ENCODE measurements at places on chromosomes 2 and 18.

DNA sequence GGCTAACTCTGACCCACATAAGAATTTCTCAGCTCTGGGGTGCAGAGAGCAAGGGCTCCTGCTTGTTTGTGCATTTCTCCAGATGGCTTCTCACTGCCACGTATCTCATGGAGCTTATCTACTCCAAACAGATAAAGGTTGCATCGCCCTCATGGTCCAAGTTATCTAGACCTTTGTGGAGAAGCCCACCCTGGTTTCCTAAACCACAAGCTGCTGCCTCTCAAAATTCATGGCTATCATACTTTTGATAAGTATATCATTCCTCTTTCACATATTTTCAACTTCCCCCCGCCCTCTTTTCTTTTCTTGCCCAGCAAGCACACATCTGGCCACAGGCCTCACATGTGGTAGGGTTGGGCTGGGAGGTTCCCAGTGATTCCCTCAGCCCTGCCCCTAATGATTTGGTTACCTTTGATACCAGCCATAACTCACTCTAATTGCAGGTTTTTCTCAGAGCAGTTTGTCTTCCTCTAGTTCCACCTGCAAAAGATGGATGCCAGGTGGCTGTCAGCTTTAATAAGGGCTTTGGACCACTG, 146.0 kb downstream of the RHBDD1 start:
- DNase-seq = no peak

DNA sequence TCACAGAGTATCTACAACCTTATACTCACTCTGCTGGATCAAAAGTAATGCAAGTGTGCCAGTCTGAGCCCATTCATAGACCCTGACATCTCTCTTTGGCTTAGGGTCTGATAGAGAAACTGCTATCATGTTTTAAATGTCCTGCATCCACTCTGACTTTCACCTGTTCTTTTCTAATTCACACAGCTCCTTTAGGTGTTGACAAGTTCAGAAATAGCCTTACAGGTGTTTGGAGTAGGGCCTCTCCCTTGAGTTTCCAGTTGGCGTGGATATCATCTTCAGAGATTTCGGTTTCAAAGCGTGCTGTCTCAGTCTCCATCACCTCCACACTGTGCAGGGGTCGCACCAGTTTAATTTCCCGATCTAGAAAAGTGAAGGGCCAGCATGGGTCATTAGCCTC, 150.3 kb downstream of the PLEKHA3 start:
- no peak for DNase-seq

GRCh38 chr18:76977108-76977621, 154.8 kb downstream of the ZNF236 start:
- DNase-seq = no peak

DNA sequence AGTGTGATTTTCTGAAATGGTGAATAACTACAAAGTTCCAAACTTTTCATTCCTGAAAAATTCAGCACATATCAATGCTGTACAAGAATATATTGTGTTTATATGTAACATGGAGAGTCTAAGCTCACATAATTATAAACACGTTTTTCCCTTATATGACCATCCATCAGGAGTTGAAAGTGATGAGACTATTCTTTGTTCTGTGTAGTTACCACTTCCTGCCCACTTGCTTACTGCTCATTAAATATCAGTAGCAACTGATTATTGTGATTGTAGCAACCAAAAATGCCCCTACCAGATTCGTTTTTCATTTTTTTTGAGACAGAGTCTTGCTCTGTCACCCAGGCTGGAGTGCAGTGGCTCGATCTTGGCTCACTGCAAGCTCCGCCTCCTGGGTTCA, 30.8 kb downstream of the OTX1 start:
- no peak for DNase-seq

- no peak for DNase-seq
Measured at GRCh38 chr18:37285825-37286224, 279.8 kb downstream of the CELF4 start.

All from SW 1271 (cell line).